ENCODE measurements at places on chromosomes 4 and X.

DNA sequence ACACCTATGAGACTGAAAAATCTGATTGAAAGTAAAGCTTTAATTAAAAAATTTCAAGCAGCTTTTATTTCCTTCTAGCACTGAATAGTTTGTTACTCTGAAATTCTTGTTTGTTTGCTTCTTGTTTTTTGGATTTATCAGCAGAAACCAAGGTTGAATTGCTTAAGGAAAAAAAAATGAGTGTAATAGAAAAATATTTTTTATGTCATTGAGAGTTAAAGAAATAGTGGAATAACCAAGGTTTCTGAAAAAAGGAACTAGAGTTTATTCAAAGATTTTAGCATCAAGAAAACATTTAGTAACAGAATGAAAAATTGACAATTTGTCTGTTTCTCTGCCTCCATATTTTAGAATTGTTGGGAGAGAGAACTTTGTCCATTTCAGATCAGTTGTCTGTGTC lies 1852.2 kb downstream of the PCDH7 start:
- DNase-seq, result no peak

GRCh38 chr4:102560115-102560514 lies 59.0 kb downstream of the NFKB1 start:
- DNase-seq, result no peak

- peak; percentile 81 for DNase-seq
Measured at GRCh38 chr4:108172231-108172752, 3.6 kb upstream of the LEF1 start.

DNA sequence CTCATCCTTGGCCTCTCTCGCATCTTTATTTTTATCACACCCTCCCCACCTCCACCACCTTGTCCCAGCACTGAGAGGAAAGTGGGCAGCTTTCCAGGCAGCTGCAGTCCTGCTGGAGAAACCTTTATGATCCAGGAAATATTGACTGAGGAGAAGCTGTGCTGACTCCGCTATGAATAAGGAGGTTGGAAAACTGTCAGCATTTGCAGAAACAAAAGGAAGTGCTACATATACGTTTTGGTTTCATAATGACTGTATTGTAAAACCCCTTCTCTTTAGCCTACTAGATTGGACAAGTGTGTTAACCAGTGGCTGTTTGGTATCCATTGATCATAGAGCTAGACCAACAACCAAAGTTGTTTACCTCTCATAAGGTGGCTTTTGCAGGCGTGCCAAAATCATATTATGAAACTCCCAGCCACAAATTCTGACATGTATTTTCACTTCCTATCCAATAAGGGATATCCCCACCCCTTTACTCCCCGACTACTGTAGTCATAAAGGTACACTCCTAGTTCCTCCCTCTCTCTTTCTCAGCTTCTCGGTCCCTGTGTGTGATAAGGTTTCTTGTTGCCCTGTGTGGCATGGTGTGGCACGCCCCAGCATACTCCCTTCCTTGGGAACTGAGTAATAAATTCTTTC lies 88.4 kb downstream of the GPR143 start:
- DNase-seq, result no peak

- DNase-seq, result no peak
Measured at GRCh38 chr4:100087743-100088142, 102.5 kb downstream of the DDIT4L start.

DNA sequence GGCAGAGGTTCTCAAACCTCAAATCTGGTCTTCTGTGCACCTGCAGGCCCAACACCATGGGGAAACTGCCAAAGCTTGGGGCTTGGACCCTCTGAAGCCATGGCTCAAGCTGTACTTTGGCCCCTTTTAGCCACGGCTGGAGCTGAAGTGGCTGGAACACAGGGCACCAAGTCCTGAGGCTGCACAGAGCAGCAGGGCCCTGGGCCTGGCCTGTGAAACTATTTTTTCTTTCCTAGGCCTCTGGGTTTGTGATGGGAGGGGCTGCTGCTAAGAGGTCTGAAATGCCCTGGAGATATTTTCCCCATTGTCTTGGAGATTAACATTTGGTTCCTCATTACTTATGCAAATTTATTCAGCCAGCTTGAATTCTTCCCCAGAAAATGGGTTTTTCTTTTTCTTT lies 18.3 kb upstream of the PI4K2B start:
- no peak for DNase-seq

- DNase-seq, result no peak
Measured at GRCh38 chrX:12986164-12986779, 11.4 kb downstream of the TMSB4X start.

- DNase-seq, result peak; percentile 51
Measured at GRCh38 chr4:1471443-1472147, 65.4 kb upstream of the NKX1-1 start.

DNA sequence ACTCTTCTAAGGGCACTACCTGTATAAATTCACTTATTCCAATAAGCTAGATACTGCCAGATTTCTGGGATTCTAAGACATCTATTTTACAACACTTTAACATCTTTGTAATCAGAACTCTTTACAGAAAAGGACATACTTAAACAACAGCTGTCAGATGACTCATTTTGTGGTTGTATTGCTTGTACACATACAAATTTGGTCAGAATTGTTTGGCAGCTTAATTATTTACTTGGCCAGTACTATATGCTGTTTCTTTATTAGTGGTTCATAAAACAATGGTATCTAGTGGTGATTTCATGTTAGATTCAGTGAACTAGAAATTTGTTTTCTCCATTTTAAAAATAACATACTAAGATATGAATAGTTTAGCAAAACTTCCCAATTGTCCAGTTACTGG lies 27.2 kb downstream of the PALLD start:
- no peak for DNase-seq

DNA sequence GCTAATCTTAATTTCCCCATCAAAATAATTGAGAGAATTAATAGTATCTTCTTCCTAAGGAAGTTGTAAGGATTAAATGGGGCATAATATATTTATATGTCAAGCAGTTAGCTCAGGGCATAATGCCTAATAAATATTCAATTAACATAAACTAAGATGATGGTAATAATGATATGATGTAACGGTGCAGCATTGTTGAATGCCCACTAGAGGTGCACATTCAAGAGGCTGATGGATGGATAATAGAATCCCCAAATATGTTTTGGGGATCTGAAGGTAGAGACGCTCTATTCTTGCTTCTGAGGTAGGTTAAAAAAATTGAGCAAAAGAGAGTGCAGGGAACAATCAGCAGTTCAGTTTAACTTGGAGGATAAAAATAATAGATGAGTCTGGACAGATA lies 37.1 kb downstream of the ATOH1 start:
- no peak for DNase-seq

DNA sequence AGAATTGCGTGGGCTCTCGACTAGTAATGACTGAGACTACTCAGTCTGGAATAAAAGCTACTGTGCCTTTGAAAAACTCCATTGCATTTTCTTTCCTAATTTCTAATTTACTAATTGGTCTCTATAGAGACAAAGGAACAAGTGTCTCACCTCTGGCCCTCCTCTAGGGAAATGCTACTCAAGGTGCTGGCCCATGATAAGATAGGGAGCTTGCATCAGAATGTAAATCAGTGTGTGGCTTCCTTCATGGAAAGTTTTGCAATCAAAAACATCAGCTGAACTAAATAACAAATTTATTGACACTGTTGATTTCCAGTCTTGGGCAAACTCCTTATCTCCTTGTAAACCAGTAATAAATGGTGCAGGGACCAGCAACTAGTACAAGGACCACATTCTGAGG lies 81.8 kb downstream of the SRPX start:
- DNase-seq, result no peak

DNA sequence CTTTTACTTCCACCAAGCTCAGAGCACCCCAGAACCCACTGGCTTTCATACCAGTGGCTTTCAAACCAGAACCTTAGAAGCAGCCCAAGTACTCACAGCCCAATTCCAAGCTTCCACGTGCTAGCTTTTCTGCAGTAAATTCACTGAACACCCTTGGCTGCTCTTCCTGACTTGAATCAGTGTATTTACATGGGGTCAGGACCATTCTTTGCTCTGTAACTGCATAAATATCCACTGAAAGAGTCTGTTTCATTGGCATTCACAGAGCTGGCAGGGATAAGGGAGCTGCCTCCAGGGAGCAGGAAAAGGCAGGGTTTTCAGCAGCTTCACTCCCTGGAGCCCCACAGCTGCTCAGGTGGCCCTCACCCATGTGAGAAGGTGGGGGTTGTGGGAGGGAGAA lies 43.8 kb downstream of the RAI2 start:
- no peak for DNase-seq

- no peak for DNase-seq
Measured at GRCh38 chrX:118383120-118383519, 37.2 kb downstream of the WDR44 start.

DNA sequence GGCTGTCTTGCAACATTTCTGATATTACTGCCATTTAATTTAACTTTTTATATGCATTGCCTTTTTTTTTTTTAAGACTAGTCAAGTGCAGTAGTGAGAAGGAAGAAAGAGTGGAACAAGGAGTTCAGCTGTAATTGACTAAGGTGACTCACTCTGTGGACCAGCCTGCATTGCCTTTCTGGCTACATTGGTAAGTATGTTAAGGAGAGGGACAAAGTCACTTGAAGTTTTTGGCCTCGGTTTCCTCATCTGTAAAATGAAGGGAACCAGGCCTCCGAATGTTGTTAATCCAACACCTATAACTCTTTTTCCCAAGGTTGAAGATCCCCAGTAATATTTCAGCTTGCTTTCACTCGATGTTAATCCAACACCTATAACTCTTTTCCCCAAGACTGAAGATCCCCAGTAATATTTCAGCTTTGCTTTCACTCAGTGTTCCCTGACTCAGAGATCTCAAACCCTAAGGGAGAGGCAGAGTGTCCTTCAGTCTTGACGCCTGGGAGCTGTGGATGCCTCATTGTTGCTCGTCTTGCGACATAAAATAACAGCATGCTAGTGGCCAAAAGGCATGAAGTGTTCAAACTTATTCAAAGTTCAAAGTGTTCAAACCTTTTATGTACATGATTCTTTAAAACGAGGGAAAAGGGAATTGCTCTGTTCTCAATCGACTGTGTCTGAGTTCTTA lies 102.0 kb downstream of the SORBS2 start:
- no peak for DNase-seq
